ENCODE measurements at places on chromosomes 4 and X.

DNA sequence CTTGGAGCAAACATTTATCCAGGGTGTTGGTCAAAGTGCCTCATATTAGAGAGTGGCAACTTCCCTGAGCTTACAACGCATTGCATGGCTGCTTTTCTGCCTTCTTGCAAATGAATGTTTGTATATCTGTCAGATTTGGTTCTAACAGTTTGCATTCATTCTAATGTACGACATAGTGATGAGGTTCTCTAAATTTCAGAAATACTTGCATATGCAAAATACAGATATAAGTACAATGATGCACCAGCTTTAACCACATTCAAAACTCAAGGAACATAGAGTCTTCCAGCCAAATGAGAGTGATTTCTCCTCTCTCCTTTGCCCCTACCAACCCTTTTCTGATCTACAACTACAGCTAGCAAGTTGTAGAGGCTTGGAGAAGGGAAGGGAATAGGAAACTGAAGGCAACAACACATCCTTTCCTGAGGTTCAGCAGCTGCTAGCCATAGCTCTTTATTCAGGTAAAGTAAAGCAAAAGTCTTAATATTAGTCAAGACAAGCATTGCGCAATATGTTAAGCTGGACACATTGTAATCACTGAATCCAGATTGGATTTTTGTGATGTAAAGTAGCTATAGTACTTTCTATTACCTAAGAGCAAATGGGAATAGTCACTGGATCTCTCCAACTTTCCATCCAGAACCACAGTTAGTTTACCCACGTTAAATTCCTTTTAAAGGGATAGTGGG is 6.3 kb downstream of the TKTL2 start:
- DNase-seq: no peak

GRCh38 chr4:108350332-108350731 is 181.6 kb upstream of the LEF1 start:
- no peak for DNase-seq

DNA sequence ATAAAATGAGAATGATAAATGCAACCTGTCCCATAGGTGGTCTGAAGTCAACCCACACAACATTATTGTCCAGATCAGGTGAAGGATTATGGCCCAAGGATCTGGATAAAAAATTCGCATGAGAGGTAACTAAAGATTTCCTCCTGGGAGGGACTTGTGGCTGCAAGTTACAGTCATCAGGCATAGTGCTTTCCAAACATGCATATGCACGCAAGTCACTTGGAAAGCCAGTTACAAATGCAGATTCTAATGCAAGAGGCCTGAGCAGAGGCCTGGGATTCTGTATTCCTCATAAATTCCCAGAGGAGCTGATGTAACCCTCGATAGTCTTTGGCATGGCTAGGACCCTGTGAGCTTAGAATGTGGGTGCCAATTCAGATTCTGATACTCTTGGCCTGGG is 21.1 kb downstream of the HS3ST1 start:
- no peak for DNase-seq

DNA sequence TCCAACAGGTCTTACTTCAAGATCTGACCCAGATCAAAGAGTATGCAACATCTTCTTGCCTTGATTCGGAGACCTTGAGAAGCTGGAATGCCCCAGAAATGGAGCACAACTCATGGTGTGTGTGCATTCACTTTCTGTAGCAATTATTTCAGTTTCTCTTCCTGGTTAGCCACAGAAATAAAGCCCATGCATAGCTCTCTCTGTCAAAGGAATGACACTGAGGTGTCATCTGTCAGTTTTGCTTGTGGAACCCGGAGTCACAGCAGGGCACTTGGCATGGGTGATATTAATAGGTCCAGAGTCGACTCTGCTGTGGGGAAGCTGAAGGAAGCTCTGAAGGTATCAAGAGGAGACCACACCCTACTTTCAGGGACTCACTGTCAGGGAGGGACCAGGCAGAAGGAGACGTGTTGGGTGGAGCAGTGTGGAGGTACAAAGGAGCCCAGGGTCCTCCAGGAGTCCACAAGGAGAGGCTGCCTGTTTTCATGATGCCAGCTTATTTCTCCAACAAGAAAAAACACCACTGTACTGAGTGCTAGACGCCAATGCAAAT is 10.7 kb downstream of the CLNK start:
- no peak for DNase-seq

- no peak for DNase-seq
These were observed 760 bp downstream of the TMEM165 start for GRCh38 chr4:55396308-55397125.

DNA sequence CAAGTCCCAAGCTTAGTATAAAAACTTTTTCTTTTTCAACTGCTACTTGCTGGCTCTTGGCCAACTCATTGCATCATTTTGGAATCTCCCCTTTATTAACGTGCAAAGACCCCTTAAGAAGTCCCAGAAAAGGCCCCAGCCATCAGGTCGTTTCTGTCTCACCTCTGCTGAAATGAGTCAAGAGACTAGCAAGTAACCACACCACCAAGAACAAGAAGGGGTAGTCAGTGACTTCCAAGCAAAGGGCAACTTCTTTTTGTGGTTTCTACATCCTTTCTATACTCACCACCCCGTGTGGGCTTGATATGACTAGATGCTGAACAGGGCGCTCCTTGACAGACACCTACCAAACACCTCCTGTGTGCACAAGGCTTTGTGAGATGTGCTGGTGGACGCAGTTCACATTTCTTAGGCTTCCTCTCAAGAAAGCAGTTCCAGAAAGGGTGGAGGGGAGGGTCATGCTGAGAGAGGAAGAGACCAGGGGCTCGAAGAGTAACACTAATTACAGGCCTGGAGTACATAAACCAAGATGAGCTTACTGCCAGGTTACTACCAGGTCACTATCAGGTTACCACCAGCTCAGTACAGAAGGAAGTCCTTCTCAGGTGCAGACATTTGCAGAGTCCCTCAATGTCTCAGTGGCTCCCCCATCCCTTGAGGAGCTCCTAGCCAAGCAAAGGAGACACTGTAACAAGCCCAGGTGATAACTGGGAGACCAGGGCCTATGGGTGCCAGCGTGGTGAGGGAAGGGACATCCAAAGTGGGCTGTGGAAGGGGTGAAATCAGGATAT is 19.3 kb downstream of the JAKMIP1 start:
- no peak for DNase-seq

GRCh38 chr4:73442275-73442674 is 6.3 kb downstream of the AFP start:
- no peak for DNase-seq

GRCh38 chr4:67456577-67457196 is 88.6 kb downstream of the CENPC start:
- no peak for DNase-seq

DNA sequence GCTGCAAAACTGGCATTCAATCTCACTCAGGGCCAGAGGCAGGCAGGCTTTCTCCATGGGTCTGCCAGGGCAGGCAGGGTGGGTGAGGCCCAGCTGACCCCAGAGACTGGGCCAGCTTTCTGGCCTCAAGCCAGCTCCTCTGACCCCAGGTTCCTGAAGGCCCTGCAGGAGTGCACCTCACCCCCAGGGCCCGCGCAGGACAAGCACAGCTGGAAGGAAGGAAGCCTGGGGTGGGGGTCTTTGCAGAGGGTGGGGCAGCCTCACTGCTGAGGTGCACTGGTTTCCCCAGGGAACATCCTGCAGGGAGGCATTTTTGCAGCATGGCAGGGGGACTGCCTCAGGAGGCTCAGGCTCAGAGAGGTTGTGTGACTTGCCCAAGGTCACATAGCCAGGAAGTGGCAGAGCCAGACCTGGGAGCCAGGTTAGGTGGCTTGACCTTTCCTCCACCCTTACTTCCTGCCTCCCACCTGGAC is 31.5 kb upstream of the AFAP1 start:
- no peak for DNase-seq

Data from GM18507 (cell line).